Iris pigment epithelial cell (primary cell): ENCODE measurements at places on chromosomes 5 and 9.

GRCh38 chr9:20551236-20551635 is 71.1 kb downstream of the MLLT3 start:
- no peak for DNase-seq

DNA sequence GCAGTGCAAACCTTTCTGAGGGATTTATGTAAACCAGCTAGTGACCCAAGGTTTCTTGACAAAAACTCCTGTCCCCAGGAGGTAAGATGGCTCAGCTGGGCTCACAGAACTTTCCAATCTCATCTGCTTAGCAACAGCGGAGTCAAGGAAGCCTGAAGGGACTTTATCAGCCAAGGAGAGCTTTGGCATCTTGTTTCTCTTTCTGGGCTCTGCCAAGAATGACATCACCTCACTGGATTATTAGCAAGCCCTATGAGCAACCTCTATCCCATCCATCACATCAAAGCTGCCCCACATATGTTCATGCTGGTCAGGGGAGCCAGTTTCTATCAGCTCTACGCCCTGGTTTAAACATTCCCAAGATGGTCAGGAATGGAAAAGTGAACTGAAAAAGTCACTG is 461.3 kb downstream of the ENC1 start:
- DNase-seq = peak; percentile 87

DNA sequence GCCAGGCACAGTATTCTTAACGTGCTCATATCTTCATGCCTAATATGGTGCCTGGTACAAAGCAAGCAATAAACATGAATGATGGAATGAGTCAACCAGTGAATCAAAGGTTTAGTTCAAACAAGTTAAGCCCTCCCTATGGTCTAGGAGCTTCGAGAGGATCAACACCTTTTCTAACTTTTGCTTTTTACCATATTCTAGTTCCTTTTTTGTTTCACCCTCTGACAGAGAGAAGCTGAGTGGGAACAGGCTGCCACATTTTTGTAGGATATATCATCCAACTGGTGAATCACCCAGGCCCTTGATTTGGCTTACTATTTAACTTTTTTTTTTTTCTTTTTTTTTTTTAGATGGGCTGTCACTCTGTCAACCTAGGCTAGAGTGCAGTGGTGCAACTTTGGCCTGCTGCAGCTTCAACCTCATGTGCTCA is 39.3 kb upstream of the TNC start:
- peak; percentile 80 for DNase-seq

GRCh38 chr5:169204788-169205400 is 96.0 kb downstream of the SLIT3 start:
- DNase-seq = no peak

DNA sequence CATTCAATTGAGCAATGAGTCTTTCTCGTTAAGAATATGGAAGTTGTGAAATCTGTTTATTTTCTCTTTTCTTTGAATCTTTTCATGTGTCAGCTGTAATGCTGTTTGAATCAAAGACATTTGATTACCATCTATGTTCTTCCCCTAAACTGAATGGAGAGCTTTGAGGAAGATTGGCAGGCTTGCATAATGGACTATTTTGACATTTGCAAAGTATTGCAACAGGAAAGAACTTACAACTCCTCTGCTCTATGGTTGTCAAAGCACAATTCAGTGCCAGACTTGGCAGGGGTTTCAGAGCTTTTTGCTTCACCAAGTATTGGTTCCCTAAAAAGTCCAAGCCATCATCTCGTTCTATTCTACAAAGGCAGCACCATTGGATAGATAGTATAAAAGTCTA is 549.0 kb upstream of the NUDT12 start:
- no peak for DNase-seq
